Activated CD4-positive, alpha-beta T cell treated with anti-CD3 and anti-CD28 coated beads, Interleukin-2, amount 10 ng/mL, durations not matched to agents 24 days and 14 days (primary cell): ENCODE measurements at places on chromosomes 1 and 21. TPM values are rescaled to one million over a fixed set of nuclear protein-coding genes. Genes with fewer than 3 reads are reported as not detected.

DNA sequence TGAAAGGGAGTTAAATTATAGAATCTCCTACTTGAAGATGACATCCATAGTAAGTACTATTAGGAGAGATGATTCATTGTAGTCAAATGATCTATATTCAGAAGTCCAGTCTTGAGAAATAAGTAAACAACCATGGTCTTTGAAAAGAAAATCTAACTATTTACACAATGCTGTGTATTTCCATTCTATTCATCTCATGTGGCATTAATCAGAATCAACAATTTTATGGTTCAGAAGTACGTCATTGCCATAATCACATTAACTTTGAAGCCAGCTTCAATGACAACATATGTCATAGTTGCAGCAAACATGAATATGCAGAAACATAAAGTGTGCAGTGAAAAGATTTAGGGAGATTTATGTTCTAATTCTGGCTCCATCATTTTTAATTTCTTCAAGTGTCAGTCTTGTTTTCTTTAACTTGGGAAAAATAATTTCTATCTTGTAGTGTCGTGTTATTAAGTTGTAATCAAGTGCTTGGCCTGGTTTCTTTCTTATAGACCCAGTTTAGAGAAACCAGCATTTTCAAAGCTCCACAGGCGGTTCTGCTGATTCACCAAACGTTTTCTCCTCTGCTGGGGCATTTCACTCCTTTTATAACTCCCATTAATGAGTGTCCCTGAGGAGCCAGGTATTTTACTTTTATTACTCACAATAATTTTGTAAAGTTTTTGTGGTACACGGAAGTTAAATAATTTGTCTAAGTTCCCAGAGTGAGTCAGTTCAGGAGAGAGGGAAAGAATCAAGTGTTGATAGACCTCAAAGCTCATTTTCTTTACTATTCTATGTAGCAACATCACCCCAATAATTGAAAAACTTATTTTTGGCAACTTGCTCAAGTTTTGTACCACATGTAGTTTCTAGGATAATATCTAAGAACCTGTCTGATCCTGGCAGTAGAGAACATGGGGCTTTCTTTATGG is 35.9 kb upstream of the PTGS2 start:
- no peak for DNase-seq
- H3K27ac ChIP-seq, result no peak overlapping the region
- H3K36me3 ChIP-seq, result no peaks in the 10 kb centered on the region
- no peaks in the 10 kb centered on the region for H3K4me1 ChIP-seq

The MAP3K21 gene
- total RNA-seq, result 1.5 and 1.6 TPM in 2 replicates

The UBE2U gene
- total RNA-seq, result not detected in 2 replicates

The SPATA17 gene
- not detected in 2 replicates for total RNA-seq

- H3K4me1 ChIP-seq, result no peaks in the 10 kb centered on the region
- no peak overlapping the region for H3K27ac ChIP-seq
- H3K4me3 ChIP-seq, result no peak overlapping the region
Observed at GRCh38 chr1:36731226-36732014, 248.7 kb upstream of the CSF3R start.

GRCh38 chr1:18049228-18049627 is 58.4 kb upstream of the IGSF21 start:
- DNase-seq, result no peak
- H3K4me3 ChIP-seq, result no peak overlapping the region
- H3K36me3 ChIP-seq, result no peaks in the 10 kb centered on the region
- no peaks in the 10 kb centered on the region for H3K4me1 ChIP-seq

DNA sequence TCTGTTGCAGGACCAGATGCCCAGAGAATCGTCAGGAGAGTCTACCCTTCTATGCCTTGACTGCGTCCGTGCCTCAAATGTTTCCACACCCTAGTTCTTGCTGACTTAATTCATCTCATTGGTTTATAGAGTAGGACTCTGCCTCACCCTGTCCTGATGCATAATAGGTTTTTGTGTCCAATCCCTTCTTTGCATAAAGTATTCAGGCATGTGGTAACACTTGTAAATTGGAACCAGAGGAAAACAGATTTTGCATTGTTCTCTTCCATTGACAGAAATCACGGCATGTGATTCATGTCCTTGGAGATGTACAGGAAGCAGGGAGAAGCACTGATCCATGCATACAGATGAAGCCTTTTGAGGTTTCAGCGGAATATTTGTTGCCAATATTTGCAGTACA is 29.5 kb downstream of the PLPPR5 start:
- H3K36me3 ChIP-seq, result no peaks in the 10 kb centered on the region
- H3K27ac ChIP-seq, result no peak overlapping the region
- H3K27me3 ChIP-seq, result no peaks in the 10 kb centered on the region
- no peaks in the 10 kb centered on the region for H3K4me1 ChIP-seq
- no peak overlapping the region for H3K4me3 ChIP-seq

DNA sequence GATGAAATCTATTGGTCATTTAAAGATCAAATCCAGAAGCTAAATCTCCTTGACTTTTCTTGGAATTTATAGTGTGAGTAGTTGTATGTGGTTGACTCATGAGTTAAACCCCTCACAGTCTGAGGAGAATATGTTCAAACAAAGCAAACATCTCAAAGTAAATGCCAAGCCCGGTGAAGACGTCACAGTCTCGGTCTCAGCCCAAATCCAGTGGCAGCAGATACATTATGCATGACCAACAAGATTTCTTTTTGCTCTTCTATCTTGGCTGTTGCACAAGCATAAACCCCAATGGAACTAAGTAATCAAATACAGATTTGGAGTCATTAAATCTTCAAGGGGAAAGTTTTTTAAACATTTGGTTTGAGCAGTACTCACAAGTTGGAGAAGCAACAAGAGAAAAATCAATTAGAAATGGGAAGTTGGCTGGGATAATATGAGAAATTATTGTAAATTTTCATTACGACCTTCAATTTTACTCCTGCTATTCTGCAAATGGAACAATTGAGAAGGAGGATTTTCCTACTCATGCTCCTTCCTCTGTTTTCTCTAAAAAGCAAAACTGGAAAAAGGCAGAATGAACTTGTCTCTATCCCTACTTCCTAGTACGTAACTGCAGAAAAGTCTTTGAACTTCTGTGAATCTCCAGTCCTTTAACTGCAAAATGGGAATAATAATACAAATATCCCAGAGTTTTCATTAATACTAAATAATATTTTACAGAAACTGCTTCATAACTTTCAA is 575.8 kb downstream of the NUF2 start:
- no peaks in the 10 kb centered on the region for H3K4me1 ChIP-seq
- H3K27ac ChIP-seq, result no peak overlapping the region
- DNase-seq, result no peak
- H3K36me3 ChIP-seq, result no peaks in the 10 kb centered on the region

DNA sequence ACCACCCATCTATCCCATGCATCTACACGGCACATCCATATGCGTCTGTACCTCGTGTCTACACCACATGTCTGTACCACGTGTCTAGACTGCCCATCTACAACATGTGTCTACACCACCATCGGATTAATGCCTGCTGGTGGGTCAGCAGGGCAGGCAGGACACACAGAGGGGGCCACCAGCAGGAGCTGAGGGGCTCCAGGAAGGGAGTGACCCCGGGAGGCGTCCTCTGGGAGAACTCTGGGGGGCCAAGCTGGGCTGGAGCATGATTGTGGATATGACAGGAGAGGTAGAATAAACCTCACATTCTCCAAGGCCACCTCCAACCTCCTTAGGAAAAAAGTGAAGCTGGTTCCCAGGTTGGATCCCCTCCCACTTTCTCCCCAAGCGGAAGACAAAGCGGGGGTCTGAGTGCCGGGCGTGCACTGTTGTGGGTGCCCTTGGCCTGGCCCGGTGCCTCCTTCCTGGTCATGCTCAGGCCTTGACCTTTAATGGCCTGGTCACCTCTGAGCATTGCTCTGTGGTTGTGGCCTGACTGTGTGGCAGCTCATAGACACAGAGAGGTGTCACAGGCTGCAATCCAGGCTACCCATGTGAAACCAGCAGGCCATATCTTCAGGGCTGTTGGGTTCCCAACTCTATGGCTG is 881 bp upstream of the ACTRT2 start:
- no peaks in the 10 kb centered on the region for H3K36me3 ChIP-seq
- no peaks in the 10 kb centered on the region for H3K4me1 ChIP-seq
- no peak overlapping the region for H3K27ac ChIP-seq
- H3K27me3 ChIP-seq, result no peaks in the 10 kb centered on the region

- peaks cover 2% of the 10 kb centered on the region for H3K4me1 ChIP-seq
- H3K4me3 ChIP-seq, result no peak overlapping the region
- H3K36me3 ChIP-seq, result peaks cover 4% of the 10 kb centered on the region
- DNase-seq, result no peak
Observed at GRCh38 chr1:246434335-246434734, 72.7 kb downstream of the SMYD3 start.

The COL18A1 gene
- 3.1 and 3.2 TPM in 2 replicates for total RNA-seq

The HRNR gene
- total RNA-seq, result not detected in 2 replicates

GRCh38 chr1:181160998-181161870 is 72.7 kb downstream of the IER5 start:
- H3K27ac ChIP-seq, result peak overlapping the region; percentile 10
- peaks cover 24% of the 10 kb centered on the region for H3K4me1 ChIP-seq
- H3K27me3 ChIP-seq, result peaks cover 21% of the 10 kb centered on the region
- H3K36me3 ChIP-seq, result peaks cover 5% of the 10 kb centered on the region
- no peak overlapping the region for H3K4me3 ChIP-seq

The LCE1F gene
- not detected in 2 replicates for total RNA-seq

The OPTC gene
- total RNA-seq, result not detected in 2 replicates

DNA sequence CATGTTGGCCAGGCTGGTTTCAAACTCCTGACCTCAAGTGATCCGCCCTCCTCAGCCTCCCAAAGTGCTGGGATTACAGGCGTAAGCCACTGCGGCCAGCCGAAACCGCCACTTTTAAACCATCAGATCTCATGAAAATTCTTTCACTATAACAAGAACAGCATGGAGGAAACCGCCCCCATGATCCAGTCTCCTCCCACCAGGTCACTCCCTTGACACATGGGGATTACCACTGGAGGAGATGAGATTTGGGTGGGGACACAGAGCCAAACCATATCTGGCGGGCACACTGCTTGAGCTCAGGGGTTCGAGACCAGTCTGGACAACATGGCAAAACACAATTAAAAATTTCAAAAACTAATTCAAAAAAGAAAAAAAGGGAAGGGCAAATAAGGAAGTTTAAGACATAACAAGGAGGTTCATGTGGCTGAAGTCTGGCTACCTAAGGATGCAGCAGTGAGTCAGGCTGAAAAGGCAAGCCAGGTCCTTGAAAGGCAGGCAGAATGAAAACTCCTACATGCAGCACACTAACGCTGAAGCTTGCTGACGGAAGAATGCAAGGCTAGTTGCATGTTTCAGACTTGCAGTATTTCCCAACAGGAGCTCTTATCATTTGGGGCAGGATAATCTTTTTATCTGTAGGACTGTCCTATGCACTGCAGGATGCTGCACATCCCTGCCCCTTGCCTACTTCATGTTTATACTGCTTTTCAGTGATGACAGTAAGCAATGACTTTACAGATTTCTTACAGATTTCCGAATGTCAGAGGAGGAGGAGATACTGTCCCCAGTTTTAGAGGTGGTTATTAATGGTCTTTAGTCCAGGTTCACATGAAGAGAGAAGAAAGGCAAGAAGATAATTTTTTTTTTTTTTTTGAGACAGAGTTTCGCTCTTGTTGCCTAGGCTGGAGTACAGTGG is 49.3 kb downstream of the FBXO42 start:
- DNase-seq, result no peak
- H3K36me3 ChIP-seq, result peaks cover 37% of the 10 kb centered on the region
- H3K27ac ChIP-seq, result no peak overlapping the region
- no peak overlapping the region for H3K4me3 ChIP-seq
- no peaks in the 10 kb centered on the region for H3K27me3 ChIP-seq

The TRIM58 gene
- 0.23 and 0.24 TPM in 2 replicates for total RNA-seq

The C1orf146 gene
- total RNA-seq, result not detected in 2 replicates

The SLC35F3 gene
- 10.2 and 10.9 TPM in 2 replicates for total RNA-seq

DNA sequence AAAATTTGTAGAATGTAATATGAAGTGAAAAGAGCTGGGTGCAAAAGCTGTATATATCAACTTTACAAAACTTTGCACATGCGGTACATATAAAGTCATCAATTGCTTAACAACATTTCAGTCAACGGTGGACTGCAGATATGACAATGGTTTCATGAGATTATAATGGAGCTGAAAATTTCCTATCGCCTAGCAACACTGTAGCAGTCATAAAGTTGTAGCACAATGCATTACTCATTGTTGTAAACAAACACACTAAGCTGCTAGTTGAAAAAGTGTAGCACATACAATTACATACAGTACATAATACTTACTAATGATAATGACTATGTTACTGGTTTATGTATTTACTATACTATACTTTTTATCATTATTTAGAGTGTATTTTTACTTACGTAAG is 64.0 kb downstream of the RGS7 start:
- no peak overlapping the region for H3K27ac ChIP-seq
- H3K36me3 ChIP-seq, result no peaks in the 10 kb centered on the region
- no peak for DNase-seq
- H3K27me3 ChIP-seq, result no peaks in the 10 kb centered on the region
- H3K4me1 ChIP-seq, result no peaks in the 10 kb centered on the region

DNA sequence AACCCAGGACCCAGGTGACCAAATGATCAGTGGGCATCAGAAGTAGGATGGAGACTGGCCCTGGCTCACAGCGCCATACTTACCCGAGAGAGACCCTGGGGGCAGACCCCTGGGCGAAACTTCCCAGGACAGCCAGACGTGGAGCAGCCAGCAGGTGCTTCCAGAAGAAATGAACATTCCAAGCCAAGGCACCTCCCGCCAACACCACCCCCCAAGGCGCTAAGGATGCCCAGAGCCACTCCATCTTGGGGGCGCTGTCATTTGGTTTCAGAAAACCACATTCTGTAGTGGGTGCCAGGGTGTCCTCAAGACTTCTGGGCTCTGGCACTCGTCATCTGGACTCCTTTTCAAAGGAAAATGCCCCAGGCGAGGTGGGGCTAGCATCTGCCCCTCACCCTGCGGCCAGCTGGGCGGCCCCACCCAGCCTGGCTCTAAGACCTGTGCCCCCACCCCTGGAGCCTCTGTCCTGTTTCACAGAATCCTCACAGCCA is 98.8 kb downstream of the RIPK4 start:
- H3K27me3 ChIP-seq, result peaks cover 2% of the 10 kb centered on the region
- DNase-seq, result no peak
- H3K4me3 ChIP-seq, result no peak overlapping the region
- H3K4me1 ChIP-seq, result peaks cover 11% of the 10 kb centered on the region
- no peak overlapping the region for H3K27ac ChIP-seq

The KCNN3 gene
- total RNA-seq, result 0.35 and 0.54 TPM in 2 replicates

DNA sequence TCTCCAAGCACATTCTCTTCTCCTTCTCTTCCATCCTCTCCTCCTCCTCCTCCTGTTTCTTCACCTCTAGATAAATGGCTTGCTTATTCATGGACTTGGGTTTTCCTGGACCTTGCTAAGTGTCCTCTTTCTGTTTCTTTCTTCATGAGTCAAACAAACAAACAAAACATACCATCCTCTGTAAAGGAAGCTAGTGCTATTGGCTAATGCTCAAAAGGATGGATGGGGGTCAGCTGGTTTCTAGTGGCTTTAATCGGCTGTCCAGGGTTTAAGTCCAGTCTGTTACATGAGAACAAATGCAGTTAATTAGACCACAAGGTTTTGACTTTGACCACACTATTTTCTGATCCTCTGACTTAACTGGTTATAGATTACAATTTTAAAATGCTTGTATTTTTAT is 83.8 kb upstream of the TSPAN2 start:
- H3K36me3 ChIP-seq, result no peaks in the 10 kb centered on the region
- no peak for DNase-seq
- H3K4me1 ChIP-seq, result no peaks in the 10 kb centered on the region
- H3K27ac ChIP-seq, result no peak overlapping the region

The AMY2A gene
- total RNA-seq, result 0.40 TPM in 1 of 2 replicates, not detected in the other
